Activated naive CD8-positive, alpha-beta T cell treated with anti-CD3 and anti-CD28 coated beads, Interleukin-2, amount 10 ng/mL, durations not matched to agents 7 days and 5 days (primary cell): ENCODE measurements at places on chromosomes 6 and 20. TPM values are rescaled to one million over a fixed set of nuclear protein-coding genes. Genes with fewer than 3 reads are reported as not detected.

KHDRBS2 gene
- total RNA-seq, result not detected

GRCh38 chr6:22921828-22922227 is 352.5 kb downstream of the HDGFL1 start:
- DNase-seq, result no peak

DNA sequence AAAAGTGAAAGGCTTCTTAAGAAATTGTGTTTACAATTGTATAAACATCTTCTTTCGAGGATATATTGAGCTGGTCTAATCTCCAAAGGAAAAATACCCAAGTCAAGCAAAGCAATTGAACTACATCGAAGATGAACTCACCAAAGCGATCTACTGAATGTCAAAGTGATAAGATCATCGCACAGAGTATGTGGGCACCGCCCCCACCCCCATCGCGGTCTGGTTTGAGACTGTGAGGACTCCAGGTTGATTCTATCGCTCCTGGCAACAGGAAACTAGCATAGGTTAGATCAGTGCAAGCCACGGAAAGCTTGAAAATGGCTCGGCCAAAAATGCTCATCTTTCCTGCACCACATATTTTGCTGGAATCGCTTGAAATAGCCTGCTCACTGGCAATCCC is 133.2 kb upstream of the RPS6KA2 start:
- no peak for DNase-seq

- peak; percentile 62 for DNase-seq
Observed at GRCh38 chr6:105994591-105995390, 91.3 kb upstream of the PRDM1 start.

GHRH gene
- total RNA-seq, result not detected

DNA sequence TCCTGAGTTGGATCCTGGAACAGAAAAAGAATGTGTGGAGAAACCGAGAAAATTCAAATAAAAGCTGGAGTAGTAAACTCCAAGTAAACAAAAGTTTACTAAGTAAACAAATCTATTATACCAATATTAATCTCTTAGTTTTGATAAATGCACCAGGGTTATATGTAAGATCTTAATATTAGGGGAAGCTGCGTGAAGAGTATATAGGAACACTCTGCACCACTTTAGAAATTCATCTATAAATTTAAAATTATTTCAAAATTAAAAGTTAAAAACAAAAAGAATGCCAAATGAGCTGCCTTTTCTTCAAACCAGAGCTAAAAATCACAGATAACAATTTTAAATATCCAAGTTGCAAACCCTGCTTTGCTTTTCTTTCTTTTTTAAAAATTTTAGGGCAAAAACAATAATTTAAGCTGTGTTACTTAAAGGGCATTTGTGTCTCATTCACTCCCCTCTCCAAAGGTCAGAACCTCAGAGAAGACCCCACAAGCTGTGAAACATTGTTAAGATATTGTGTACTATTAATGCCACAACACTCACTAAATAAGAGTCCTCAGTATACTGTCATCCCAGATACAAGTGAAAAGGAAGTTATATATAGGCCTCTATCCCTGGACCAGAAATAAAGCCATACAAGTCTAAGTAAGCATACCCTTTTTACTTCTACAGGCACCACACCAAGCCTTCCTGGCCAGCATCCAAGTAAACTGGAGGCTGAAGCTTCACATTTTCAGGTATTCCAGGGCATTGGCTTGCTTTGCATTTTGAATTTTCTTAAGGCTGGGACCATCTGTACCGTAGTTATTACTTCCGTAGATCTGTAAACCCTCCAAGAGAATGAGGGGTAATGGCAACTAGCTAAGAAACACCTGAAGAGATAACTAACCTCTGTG is 7.0 kb downstream of the DNAAF9 start:
- no peak for DNase-seq

DNA sequence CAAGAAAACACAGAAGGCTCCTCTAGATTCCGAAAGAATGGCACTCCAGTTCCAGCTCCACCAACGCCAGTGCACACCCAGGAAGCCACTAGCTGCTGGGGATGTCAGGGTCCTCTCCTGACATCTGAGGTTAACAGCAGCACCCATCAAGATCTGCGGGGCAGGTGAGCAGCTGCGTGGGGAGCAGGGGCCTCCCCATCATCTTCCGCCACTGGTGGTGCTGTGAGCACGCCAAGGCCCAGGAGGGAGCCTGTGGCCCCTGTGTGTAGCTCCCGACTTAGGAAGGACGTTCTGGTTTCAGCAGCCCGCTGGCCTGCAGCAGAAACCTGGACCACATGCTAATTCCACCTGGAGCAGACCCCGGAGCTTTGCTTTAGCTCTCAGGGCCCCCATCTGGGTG is 386.2 kb downstream of the TAF4 start:
- no peak for DNase-seq

NTSR1 gene
- total RNA-seq, result 0.33 TPM

MUC21 gene
- not detected for total RNA-seq

LBP gene
- not detected for total RNA-seq

NMBR gene
- total RNA-seq, result not detected

GRCh38 chr6:16637635-16638034 is 123.6 kb downstream of the ATXN1 start:
- DNase-seq, result no peak

GRCh38 chr6:41737591-41738130 is 2.3 kb upstream of the TFEB start:
- DNase-seq, result no peak

DNA sequence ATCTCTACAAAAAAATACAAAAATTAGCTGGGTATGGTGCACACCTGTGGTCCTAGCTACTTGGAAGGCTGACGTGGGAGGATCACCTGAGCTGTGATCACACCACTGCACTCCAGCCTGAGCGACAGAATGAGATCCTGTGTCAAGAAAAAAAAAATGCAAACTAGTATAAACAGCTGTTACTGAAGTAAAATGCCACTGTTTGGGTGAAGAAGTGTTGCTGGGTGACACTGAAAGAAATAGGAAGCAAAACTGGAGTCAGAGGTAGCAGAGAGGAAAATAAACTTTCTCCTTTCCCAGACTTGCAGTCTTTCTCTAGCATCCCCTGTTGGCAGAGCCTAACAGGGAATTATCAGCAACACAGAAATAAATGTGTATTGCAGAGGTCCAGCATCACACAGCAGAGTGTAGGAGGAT is 241.2 kb upstream of the PREP start:
- no peak for DNase-seq

- DNase-seq, result no peak
Observed at GRCh38 chr6:30775104-30775503, 30.8 kb upstream of the IER3 start.
